ENCODE measurements at places on chromosomes 13 and 19.

DNA sequence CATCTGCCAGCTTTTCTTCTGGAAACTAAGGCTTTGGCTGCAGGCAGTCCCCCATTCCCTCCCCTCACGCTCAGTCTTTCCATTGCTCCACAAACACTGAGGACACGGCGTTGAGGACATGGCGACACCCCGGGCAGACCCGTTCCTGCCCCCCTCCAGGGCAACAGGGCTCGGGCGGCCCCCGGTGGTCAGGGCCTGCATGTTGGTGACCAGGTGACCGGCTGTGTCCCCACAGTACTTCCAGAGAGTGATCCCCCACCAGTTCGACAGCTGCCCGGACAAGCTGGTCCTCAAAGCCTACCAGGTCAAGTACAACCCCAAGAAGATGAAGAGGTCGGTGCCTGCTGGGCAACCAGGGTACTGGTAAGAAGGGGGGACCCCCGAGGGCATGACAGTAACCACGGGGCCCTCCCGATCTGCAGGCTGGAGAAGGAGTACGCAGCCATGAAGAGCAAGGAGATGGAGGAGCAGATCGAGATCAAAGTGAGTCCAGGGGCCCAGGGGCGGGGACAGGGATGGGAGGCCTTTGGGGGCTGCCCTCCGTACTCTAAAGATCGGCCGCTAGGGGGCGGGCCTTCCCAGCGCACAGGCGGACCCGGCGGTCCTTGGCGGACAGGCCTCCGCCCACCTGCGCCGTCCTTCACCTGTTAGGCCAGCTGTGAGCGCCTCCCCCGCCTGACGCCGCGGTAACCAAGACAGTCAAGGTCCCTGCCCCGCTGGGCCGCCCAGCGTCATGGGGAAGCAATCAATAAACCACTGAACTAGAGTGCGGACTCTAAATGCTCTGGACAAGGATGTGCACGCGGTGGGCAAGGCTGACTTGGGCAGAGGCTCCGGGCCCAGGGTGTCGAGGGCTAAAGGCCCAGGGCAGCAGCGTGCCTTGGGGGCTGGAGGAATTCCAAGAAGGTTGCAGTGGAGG lies 21.1 kb downstream of the PRR36 start:
- peak; percentile 54 for DNase-seq

DNA sequence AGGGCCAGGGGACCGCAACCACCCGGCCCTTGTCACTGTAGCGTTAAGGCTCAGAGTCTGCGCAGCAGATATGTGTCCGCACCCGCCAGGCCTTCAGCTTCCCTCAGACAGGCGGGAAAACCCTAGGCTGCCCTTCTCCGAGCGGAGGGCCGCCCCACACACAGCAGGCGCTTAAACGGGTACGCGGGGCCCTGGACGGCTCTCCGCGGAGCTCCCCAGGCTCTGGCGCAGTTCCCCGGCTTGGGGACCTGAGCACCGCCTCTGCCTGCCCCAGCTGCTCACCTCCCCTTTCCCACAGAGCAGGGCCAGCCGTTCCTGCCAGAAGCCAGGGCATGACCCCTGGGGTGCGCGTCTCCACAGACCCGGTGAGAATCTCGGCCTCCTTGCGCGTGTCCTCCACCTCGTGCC lies 593 bp downstream of the ZNF135 start:
- peak; percentile 2 for DNase-seq

DNA sequence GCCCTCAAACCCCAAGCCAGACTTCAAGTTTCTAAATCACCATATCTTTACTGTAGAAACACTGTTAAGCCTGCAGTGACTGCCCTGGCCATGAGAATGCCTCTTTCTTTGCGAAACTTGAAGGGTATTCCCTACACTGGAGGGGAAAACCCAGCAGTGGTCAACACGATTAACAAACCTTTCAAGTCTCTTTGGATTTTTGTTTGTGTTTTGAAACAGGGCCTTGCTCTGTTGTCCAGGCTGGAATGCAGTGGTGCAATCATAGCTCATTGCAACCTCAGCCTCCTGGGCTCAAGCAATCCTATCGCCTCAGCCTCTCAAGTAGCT lies 17.4 kb upstream of the POMP start:
- no peak for DNase-seq

DNA sequence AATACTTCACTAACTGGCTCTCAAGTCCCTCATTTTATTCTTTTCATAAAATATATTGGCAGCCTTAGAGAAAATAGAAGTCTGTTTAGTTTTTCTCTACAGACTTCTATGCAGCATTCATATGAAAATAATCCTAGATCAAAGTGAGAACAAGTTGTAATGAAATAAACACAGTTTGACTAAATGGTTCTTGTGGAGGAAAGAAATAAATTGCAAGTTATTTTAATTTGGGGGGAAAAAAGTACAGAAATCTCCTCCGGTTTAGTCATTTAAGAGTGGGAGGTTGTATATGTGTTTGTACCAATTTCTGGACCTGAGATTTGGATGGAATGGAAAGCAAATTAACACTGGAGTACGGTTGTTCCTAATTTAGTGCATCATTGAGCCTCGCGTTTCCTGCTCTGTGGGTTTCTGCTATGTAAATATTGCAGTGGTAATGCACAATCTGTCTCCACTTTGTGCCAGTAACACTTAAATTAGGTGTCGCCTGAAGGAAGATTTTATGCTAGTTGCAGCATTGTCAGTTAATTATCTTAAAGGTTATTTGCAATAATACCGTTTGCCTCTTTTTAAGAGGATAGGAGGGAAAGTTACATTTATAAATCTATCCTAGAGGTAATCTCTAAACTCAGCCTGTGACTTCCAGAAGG lies 100.2 kb downstream of the ZIC5 start:
- DNase-seq = no peak

DNA sequence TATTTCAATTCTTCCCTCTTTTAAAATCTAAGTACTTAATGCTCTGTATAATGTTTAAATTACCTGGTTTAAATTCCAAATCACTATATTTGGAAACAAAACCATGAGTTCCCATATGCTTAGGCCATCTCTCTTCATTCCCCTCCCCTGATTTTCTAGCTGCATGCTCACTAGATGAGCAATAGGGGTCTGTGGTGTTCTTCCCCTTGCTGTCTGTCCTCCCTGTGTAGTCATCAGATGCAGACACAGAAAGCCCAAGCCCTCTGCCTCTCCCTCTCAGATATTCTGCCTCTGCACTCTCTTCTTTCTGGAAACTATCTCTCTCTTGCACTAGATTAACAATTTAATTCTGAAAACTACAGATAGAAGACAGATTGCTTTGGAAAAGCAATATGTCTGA lies 1730.2 kb downstream of the OLFM4 start:
- DNase-seq = no peak

DNA sequence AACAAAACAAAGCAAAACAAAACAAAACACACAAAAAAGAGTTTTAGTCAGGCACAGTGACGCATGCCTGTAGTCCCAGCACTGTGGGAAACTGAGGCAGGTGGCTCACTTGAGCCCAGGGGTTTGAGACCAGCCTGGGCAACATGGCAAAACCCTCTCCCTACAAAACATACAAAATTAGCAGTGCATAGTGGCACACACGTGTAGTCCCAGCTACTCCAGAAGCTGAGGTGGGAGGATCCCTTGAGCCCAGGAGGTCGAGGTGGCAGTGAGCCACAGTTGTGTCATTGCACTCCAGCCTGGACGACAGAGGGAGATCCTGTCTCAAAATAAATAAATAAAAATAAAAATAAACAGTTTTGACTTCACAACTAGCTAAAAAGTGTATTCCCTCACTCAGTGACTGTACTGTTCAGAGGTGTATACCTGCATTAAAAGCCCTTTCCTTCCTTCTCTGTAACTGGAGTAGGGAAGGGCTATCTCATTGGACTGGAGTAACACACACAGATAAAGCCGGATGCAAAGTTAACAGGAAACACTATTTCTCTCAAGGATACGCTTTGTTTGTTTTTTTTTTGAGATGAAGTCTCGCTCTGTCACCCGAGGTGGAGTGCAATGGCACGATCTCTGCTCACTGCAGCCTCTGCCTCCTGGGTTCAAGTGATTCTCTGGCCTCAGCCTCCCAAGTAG lies 3.7 kb upstream of the BAX start:
- no peak for DNase-seq

GRCh38 chr19:46081928-46082727 lies 41.3 kb upstream of the IGFL4 start:
- peak; percentile 55 for DNase-seq

DNA sequence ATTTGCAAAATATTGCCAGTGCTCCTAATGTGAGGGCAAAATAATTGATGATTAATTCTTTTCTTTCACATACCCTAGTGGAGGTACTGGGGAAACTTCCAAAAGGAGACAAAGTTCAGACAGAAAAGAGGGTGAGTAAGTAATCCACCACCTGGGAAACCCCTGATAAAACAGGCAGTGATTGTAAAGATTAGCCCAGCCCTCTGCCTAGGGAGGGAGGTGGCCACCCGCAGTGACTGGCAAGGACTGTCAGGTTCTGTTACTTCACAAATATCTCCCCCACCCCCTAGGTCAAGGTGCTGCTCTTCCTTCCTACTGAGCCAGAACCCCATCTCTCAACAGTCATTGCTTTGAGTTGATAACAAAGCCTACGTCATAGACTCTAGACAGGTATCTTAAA lies 239.7 kb downstream of the DNAJC15 start:
- DNase-seq = no peak

- DNase-seq = no peak
Observed at GRCh38 chr19:51754109-51754508, 2.4 kb upstream of the FPR1 start.

GRCh38 chr19:41847351-41848105 lies 2.7 kb downstream of the DMRTC2 start:
- no peak for DNase-seq

DNA sequence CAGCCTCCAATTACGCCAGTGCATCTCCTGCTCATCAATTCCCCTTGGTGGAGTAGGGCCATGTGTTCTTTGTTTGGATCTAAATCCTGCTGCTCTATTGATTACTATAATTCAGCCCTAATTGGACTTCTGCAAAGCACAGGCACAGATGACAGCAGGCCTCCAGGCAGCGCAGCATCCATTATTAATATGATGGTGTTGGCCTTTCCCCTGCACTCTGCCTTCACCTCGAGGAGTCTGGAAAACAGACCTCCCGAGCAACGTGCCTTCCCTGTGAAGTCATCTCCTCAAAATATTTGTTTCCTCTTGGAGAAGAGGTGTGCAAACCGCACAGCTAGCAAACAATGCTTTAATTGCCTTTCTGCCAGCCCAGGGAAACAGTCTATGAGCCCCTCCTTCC lies 92.5 kb downstream of the UQCRFS1 start:
- no peak for DNase-seq

DNA sequence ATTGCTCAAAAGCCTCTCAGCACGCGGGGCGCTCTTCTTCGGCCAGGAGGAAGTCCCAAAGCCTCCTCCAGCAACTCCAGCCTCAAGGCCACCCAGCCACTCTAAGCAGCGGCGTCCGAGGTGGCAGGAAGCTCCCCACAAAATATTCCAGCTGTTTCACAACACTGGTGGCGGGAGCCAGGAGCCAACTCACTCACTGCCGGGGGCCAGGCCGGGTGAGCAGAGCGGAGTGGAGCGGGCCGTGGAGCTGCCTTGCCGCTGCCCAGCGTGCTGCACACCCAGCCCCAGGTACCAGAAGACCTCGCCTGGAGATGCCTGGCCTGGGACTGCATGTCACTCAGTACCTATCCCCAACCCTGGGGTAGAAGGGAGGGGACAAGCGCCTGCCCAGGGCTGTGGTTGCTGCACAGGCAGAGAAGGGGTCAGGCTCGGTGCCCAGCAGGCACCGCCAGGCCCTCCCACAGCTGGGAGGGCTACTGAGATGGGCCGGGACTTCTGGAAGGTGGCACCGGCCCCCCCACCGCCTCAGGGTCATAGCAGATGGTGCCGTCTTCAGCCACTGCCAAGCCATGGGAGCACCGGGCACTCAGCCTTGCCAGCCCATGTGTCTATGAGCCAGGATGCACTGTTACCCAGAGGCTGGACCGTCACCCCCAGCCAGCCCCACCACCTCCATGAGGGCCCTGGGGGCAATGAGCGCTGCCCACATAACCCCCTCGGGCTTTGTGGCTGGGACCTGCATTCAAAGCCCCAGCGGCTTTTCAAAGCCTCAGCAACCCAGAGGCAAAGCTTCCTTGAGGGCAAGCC lies 59.2 kb downstream of the MLLT1 start:
- no peak for DNase-seq

- no peak for DNase-seq
Observed at GRCh38 chr19:32750441-32751055, 31.0 kb downstream of the TDRD12 start.

DNA sequence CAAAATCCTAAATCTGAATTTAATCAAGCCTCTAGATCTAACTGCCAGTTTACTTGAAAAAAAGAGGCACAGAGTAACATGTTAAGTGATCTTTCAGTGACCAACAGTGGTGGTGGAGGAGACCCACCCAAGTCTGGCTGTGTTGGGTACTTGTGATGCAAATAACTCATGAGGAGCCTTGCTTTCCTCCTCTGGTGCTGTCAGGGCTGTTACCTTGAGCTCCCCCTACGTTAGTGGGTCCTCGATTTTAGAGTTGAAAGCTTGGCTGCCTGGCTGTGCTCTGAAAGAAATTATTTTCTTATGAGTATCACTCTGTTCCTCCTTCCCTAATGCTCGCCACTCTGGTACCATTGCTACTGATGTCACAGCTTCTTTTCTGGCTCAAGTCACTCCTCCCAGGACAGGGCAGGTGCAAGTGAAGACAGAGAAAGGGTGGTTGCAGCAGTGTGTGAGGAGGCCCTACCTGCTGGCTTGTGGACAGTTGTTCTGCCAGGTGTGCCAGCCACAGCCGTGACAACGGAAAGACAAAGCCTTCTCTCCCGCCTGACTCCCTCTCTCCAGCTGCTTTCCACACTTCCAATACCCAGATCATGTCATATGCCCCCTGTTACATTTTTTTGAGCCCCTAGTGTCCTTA lies 6.5 kb upstream of the SUPT20H start:
- DNase-seq = no peak

- no peak for DNase-seq
Observed at GRCh38 chr19:13872695-13873389, 4.1 kb upstream of the NANOS3 start.

Data from bronchial epithelial cell (primary cell).